ENCODE measurements at places on chromosomes 13 and 19.

GRCh38 chr13:83798731-83799130 lies 83.5 kb downstream of the SLITRK1 start:
- DNase-seq: no peak

GRCh38 chr19:49217382-49217781 lies 59.8 kb downstream of the TRPM4 start:
- DNase-seq: no peak

DNA sequence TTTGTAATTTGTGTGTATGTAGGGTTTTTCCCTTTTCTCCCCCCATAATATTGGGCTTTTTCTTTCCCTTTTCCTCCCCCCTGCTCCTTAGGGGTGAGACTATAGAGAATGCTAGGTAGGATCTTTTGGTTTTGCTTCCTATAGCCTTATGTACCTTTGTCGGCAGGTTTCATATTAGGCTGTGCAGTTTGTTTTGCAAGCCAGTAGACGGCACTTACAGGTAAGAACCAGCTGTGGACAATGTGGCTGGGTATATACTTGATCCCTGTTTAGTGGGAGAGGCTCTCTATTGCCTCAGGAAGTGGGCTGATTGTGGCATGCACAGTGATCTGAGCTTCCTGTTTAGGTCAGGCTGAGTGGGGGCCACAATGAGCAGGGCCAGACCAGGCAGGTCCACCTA lies 359.2 kb upstream of the OBI1 start:
- no peak for DNase-seq

GRCh38 chr13:77099415-77099814 lies 72.5 kb upstream of the FBXL3 start:
- no peak for DNase-seq

DNA sequence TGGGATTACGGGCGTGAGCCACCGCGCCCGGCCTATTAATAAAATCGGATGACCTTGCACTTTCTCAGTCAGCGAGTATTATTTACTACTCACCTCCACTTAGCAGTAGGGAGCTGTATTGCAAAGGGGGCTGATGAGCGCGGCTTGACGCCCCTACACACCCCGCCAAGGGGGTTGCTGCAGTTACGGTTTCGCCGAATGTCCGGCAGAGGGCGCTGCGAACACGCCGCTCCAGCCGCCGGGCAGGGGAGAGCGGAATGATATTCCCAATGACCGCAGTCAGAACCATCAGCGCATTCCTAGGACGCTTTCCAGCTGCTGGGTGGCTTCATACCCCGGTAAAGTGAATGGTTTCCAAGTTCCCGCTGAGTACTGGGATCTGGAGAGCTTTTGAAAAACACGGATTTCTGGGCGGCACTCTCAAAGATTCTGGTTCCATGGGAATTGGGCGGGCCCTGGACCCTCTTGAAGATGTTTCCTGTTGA lies 30.0 kb upstream of the TPT1 start:
- peak; percentile 11 for DNase-seq

DNA sequence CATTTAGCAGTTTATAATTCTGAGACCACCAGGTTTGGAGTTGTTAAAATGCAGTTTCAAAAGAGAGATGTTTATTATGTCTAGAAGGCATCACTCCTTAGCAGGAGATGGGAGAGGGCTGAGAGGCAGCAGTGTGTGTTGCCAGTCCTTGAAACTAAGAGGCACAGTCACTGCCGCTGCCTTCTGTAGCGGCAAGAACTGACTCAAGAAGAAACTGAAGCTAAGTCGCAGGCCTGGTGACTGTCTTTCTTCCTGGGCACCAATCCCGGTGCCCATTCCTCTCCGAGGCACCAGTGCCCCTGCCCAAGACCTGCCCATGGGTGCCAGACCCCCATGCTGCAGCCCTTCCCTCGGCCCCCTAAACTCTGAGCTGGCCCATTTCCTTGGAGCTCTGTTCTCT lies 20.1 kb downstream of the N4BP2L1 start:
- no peak for DNase-seq

DNA sequence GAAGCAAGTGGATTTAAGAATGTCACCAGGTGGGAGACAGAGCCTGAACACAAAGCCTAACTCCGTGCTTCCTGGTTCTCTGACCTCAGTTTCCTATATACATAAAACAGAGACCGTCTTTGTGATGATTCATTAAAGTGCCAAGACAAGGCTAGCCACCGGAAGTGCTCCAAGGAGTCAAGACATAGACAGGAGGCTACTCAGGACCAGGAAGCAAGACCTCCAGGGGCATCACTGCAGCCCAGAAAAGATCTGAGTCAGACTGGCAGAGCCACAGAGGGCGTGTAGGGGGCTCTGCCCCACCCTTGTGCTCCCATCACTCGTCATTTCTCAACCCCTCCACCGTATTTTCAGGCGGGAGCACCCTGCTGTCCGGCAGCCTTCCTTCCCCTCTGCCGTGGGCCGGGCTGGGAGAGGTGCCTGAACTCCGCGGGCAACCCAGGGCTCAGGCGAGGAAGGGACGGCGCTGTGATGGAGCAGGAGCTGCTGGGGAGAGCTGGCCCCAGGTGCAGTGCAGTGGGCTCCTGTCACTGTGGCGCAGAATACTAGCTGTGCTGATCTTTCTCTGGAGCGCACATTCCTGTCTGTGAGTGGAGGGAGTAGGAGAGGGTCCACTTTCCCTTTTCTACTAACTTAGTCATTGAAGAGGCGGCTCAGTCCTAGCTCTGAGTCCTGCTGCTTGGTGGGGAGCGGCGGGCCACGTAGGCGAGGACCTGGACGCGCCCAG lies 134.7 kb upstream of the GPR12 start:
- DNase-seq: no peak

DNA sequence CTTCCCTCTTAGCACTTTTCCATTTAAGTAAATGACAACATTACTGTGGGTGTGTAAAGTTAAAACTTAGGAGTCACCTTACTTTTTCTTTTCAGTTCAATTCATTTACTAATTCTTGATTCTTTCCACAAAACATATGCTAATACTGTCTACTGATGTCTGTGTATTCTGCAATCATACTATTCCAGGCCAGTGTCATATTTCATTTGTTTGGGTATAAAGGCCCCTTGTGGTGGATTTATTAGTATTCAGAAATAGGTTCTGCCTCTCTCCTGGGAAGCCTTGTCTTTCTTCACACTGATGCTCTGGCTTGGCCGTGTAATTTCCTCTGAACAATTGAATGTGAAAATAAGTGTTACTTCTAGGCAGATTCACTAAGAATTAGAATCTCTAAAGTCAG lies 621.9 kb upstream of the SPRY2 start:
- no peak for DNase-seq

DNA sequence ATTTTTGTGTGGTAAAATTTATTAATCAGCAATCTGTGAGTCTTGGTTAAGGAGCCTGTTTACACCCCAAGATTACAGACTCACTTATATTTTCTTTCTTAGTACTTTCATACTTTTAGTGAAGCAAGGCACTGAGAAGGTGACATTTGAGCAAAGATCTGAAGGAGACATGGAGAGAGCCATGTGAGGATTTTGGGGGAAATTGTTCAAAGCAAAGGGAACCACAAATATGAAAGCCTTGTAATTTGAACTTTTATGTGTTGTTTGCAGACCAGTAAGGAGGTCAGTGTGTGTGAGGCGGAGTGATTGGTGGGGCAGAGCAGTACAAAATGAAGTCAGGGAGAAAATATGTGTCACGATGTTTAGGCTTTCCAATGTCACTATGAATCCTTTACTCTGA lies 140.7 kb upstream of the KLF12 start:
- no peak for DNase-seq

DNA sequence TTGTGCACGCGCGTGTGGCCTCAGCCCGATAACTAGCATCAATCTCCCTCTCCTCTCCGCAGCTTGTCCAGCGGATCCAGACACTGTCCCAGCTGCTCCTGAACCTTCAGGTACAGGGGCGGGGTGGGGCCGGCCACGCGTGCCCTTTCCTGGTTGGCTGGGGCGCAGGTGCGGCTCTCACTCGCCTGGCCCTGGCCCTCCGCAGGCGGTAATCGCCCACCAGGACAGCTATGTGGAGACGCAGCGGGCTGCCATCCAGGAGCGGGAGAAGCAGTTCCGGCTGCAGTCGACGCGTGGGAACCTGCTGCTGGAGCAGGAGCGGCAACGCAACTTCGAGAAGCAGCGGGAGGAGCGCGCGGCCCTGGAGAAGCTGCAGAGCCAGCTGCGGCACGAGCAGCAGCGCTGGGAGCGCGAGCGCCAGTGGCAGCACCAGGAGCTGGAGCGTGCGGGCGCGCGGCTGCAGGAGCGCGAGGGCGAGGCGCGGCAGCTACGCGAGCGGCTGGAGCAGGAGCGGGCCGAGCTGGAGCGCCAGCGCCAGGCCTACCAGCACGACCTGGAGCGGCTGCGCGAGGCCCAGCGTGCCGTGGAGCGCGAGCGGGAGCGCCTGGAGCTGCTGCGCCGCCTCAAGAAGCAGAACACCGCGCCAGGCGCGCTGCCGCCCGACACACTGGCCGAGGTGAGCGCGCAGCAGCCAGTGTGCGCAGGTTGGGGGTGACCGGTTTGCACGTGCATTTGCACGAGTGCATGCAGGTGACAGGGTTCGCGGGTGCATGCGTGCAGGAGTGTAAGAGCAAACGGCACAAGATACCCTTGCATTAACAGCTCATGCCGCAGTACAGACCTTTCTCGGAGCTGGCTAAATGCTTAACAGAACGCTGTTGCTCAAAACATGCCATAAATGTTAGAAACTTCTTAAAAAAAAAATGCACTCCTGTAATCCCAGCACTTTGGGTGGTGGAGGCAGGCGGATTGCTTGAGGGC lies 21.5 kb downstream of the PEX11G start:
- no peak for DNase-seq

GRCh38 chr13:113598081-113598410 lies 13.5 kb downstream of the TFDP1 start:
- DNase-seq: no peak

- DNase-seq: no peak
These were observed 510.5 kb downstream of the SLITRK6 start for GRCh38 chr13:85288698-85289097.

- DNase-seq: no peak
These were observed at the start of gene MAB21L1 for GRCh38 chr13:35475960-35476943. Gene MAB21L1 (minus strand): TSS chr13:35476689. CDS start chr13:35476138, 551 bp downstream.

DNA sequence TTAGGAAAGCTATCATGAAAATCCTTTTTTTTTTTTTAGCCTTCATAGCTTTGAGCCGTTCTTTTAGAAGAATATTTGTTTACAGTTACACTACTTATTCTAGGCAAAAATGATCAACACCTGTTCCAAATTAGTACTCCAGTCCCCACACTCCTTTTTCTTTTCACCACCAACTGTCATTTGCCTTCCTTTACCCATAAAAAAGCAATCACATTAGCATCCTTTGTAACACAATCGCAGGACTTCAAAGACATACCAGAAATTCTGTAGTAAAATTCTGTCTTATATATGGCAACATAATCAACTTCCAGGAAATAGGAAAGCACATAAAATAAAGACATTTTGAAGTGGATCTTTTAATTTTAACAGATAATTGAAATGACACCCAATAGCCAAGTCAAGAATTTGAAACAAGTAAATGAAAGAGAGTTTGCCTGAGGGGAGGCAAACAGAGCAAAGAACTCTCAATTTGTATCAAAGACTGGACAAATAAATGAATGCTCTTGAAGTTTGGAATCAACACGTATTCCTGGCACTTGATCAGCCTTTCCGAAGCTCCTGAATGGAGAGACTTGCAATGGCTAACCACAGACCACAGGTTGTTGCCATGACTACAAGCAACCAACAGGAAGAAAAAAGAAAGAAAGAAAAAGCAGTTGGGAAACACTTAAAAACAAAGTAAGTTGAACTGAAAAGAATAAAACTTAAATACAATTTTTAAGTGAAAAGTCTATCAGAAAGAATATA lies 206.8 kb downstream of the PCDH9 start:
- no peak for DNase-seq

- no peak for DNase-seq
These were observed 225.1 kb downstream of the HS6ST3 start for GRCh38 chr13:96314974-96315373.

- no peak for DNase-seq
These were observed 696.2 kb upstream of the GPC6 start for GRCh38 chr13:92530364-92530763.

DNA sequence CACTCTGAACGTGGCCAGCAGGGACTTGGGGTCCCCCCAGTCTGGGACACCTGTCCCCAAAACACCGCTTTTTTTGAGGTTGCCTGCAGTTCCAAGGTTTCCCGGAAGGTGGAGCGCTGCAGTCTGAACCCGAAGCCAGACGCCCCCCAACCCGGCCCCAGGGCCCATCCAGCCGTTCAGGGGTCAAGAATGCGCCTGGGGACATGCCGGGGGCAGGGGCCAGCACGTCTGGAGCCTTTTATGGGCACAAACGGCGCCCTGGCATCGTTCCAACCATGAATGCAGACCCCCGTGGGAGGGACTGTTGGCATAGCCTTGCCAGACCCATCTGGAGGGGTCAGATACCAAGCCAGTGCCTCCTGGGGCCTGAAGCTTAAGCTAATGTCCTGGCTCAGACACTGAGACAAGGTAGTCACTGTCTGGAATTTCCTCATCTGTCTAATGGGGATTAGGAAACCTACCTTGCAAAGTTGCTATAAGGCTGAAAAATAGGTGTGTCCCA lies 6.9 kb downstream of the S1PR5 start:
- no peak for DNase-seq

DNA sequence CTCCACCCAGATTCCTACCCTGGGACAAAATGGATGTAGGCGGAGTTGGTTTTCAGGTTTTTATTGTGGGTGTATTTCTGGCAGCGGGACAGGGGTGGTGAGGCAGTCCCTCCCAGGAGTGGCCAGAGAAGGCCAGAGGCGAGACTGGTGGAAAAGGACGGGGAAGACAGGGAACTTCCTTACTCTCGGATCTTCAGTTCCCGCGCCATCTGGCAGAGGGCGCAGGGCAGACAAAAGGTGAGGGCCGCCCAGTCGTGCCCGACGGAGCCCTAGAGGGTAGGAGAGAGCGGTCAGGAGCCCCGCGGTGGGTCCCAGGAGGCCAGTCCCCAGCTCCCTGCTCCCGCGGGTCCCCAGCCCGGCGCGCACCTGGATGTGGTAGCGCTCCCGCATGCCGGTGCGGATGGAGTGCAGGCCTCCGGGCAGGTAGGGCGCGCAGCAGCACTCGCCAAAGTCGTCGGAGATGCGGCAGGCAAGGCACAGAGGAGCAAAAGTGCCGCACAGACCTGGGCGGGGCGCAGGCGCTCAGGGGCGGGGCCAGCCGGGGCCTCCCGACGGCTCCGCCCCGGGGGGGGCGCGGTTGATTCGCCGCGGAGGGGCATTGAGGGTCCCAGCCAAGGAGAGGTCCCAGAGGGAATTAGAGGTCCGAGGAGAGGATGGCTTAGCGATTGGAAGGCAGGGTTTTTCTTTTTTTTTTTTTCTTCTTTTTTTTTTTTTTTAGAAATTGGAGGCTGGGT lies 3.0 kb downstream of the CNFN start:
- peak; percentile 22 for DNase-seq

GRCh38 chr19:48461982-48462655 lies 6.7 kb downstream of the KCNJ14 start:
- DNase-seq: no peak

DNA sequence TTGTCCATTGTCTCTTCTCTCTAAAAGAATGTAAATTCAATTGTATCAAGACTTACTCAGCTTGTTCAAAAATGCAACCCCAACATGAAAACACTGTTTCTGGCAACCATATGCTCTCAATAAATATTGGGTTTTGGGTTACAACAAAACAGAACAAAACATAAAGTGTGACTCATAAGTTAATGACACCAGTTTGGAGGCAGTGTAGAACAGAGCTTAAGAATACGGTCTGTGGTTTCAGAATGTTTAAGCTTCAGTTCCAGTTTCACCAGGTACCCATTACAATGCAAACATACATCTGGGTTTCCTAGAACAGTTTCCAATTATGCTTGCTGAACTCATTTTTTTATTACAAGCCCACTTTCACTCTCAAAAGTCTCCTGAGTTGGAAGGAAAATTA lies 285.8 kb upstream of the PCDH9 start:
- DNase-seq: no peak

GRCh38 chr19:36051236-36051635 lies 2.8 kb downstream of the THAP8 start:
- DNase-seq: no peak

All from stimulated activated CD4-positive, alpha-beta T cell treated with anti-CD3 and anti-CD28 coated beads, Interleukin-1b, Interleukin-23, amount 100 ng/mL, for 1 hour (primary cell).